ENCODE measurements at places on chromosomes 5 and 9. TPM values are rescaled to one million over a fixed set of nuclear protein-coding genes. Genes with fewer than 3 reads are reported as not detected.

The WDR38 gene
- not detected for total RNA-seq

The FGFR4 gene
- total RNA-seq, result 6.2 TPM

The ORM2 gene
- not detected for total RNA-seq

The NR2F1 gene
- total RNA-seq, result 55.4 TPM

The MAP1B gene
- total RNA-seq, result 401 TPM

The KLF4 gene
- total RNA-seq, result 10.3 TPM

The IGIP gene
- total RNA-seq, result 3.0 TPM

The PRELID2 gene
- 8.3 TPM for total RNA-seq

The BARX1 gene
- not detected for total RNA-seq

The PDGFRB gene
- 13.0 TPM for total RNA-seq

The PCDHB10 gene
- total RNA-seq, result 1.3 TPM

- DNase-seq, result no peak
Observed at GRCh38 chr5:34563931-34564709, 92.0 kb upstream of the RAI14 start.

DNA sequence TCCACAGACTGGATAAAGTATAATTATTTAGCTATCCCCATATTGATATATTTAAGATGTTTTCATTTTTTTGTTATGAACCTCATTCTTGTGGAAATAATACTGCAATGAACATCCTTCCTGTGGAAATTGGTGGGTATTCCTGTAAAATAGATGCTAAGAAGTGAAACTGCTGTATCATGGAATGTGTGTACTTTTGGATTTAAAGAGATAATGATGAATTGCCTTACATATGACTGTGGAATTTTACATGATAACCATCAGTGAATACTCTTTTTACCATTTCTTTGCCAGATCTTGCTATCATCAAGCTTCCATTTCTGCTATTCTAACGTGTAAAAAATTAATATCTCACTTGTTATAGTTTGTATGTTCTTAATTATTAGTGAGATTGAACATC, 847.9 kb downstream of the EFNA5 start:
- DNase-seq, result no peak

- no peak for DNase-seq
Observed at GRCh38 chr5:13692172-13692571, 252.3 kb downstream of the DNAH5 start.

DNA sequence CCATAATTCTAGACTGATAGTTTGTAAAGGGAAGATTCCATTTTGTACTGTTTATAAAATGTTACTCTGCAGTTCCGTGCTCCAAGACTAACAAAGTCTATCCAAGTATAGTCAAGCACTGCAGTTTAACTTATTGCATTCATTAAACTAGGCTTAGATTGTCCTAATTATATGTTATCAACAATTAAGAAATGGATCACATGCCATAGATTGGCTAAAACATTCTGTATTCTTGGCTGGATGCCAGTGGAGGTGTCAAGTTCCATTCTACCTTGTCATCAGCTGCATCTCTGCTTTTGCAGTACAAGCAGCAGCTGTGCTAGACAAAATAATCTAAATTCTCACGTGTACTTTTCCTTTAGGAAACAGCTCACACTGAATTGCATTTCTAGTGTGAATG, 69.4 kb upstream of the MEF2C start:
- DNase-seq, result no peak

GRCh38 chr9:93945400-93946337, 9.5 kb downstream of the BARX1 start:
- DNase-seq, result no peak

- no peak for DNase-seq
Observed at GRCh38 chr5:123546657-123547056, 34.7 kb downstream of the CSNK1G3 start.

- no peak for DNase-seq
Observed at GRCh38 chr9:13684656-13685055, 405.2 kb upstream of the MPDZ start.

- DNase-seq, result no peak
Observed at GRCh38 chr9:127197186-127197860, 67.3 kb upstream of the GARNL3 start.

- DNase-seq, result peak; percentile 10
Observed at GRCh38 chr5:42876375-42876844, 64.7 kb upstream of the SELENOP start.

GRCh38 chr9:96021551-96022444, 146.3 kb downstream of the ERCC6L2 start:
- DNase-seq, result no peak

DNA sequence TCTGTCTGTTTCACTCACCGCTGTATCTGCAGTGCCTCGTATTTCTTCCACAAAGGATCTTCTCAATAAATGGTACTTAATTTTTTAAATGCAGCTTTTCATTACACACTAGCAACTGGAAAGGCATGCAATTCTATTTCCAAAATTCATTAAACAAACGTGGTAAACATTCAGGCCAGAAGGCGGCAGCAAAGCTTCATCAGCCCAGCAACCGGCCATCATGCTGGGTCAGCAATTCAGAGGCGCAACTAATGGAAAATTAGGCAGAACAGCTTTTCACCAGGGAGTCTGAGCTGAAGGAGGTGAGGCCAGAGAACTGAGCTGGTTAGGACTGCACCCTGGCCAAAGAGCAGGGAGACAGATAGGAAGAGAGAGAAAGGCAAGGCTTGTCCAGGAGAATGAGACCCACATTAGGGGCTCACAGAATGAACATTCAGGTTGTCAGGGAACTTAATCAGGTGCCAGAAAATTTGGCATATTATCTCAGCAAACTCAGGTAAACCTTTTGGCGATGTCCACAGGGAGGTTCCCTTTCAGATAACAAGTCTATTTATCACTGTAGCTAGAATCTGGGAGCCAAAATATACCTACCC, 17.7 kb upstream of the RNF180 start:
- DNase-seq, result peak; percentile 23

DNA sequence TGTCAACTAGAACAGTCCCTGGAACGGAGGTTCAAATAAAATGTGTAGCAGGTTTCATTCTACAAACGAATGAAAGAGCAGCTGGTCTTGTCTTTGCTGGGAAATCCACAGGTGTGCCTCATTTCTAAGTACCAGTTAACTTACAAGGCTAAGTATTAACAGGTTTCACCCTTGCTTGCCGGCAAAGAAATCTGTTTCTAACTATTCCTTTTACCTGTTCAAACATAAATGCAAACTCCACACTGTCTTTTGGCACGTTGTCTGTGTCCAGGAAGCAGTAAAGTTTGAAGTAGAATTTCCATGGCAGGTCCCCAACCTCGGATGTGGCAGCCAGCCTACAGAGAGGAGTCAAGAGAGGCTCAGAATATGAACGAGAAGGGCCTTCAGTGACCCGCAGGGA, 54.4 kb upstream of the RETREG1 start:
- no peak for DNase-seq

DNA sequence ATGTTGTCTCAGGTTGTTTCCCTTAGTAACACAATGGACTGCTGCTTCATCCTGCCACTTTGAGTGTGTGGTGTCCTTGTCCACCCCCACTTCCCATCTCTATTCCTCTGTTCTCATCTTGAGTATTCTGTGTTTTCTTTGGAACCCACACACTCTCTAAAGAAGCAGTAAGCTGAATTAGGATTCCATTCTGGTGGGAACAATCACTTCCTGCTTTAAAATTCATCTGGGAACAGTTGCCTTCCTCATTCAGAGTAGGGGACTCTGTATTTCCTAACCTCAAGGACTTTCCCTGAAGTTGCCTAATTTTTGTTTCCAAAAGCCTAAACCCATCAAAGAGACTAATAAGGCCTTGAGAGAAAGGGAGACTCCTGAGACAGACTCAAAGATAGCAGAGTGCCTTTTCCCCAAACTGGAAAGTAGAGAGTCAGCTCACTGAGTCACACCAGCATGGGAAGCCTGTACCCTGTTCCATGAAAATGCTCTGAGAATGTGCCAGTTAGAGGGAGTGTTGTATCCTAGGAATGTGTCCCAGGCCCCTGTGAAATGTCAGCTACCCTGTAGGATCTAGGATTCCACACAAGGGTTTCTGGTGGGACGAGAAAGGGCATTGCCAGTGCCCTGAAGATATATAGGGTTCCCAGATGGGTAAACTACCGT, 63.6 kb downstream of the CCDC192 start:
- DNase-seq, result no peak

GRCh38 chr9:81408951-81409350, 280.4 kb downstream of the TLE1 start:
- no peak for DNase-seq

DNA sequence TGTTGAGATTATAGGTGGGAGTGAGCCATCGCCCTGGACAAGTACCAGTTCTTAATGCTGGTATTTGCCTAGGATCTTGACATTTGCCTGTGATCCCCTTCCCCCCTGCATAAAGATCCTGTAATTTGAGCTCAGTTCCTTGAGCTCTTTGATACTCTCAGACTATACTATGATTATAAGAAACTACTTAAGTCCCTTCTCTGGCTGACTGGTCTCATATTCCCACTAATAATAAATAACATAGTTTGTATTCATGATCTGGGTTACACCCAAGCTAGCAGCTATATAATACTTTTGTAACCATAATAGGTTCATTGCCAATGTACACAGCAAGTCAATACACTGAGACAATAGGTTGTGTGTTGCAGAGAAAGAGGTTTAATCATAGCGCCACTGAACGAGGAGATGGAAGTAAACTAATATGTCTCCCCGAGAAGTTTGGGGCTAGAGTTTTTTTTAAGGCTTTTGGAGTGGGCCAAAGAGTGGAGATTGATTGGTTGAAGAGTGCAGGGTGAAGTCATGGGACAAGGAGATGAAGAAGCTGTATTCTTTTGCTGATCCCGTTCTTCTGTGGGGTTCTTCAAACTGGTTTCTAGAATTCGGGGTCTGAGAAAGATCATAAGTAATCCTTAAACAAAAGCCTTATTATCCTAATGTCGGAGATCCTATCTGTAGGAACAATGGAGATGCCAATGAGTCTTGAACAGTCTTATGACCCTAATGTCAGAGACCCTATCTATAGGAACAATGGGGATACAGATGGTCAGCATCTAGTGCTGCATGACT, 20.7 kb upstream of the SHOC1 start:
- DNase-seq, result no peak

GRCh38 chr5:173464813-173465212, 136.6 kb upstream of the STC2 start:
- no peak for DNase-seq

- peak; percentile 58 for DNase-seq
Observed at GRCh38 chr9:99819856-99820684, 1.6 kb upstream of the NR4A3 start.

DNA sequence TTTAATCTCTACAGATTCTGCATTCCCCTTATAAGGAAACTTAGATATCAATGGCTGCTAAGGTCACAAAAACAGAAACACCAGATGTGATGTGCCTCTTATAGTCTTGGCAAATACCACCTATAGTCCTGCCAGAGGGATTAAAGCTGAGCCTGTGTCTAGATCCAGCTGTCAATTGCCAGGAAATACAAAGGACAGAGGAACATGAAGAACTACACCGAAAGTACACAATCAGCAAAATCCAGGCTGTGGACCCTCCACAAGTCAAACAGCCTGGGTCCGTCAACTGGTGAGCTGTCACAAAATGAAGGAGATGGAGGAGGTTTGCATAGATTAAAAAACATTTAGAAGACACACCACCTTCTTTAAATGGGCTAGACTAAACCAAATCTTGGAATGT, 85.4 kb downstream of the KLF4 start:
- no peak for DNase-seq

GRCh38 chr9:33476503-33476902, 2.8 kb upstream of the NOL6 start:
- DNase-seq, result no peak

- DNase-seq, result peak; percentile 89
Observed at GRCh38 chr5:10724781-10725507, 36.1 kb downstream of the DAP start.

Measured in glomerular endothelial cell (primary cell).